RPMI7951 (cell line): ENCODE measurements at places on chromosomes 12 and 14. TPM values are rescaled to one million over a fixed set of nuclear protein-coding genes. Genes with fewer than 3 reads are reported as not detected.

Gene SMCO2
- total RNA-seq, result not detected in 2 replicates

Gene CCDC197
- total RNA-seq, result not detected in 2 replicates

Gene NOS1
- total RNA-seq, result not detected in 2 replicates

Gene PTPRO
- total RNA-seq, result 0.72 and 0.78 TPM in 2 replicates

Gene SBNO1
- total RNA-seq, result 15.0 and 16.9 TPM in 2 replicates

Gene PRB2
- total RNA-seq, result not detected in 2 replicates

Gene MFAP5
- 0.68 TPM in 1 of 2 replicates, not detected in the other for total RNA-seq

Gene OSBPL8
- total RNA-seq, result 49.9 and 55.9 TPM in 2 replicates

Gene FAIM2
- 0.98 and 1.2 TPM in 2 replicates for total RNA-seq

Gene SUSD6
- 3.9 and 5.8 TPM in 2 replicates for total RNA-seq

Gene MMP19
- 4.2 and 4.4 TPM in 2 replicates for total RNA-seq

Gene PIWIL1
- not detected in 2 replicates for total RNA-seq

Gene BHLHE41
- total RNA-seq, result 7.8 and 9.1 TPM in 2 replicates

Gene SLC10A1
- total RNA-seq, result not detected in 2 replicates

Gene BCL2L2
- 7.1 and 9.5 TPM in 2 replicates for total RNA-seq

Gene NEUROD4
- not detected in 2 replicates for total RNA-seq

Gene OR6C74
- total RNA-seq, result not detected in 2 replicates

Gene NDUFA12
- 213 and 226 TPM in 2 replicates for total RNA-seq

Gene TSPAN19
- total RNA-seq, result not detected in 2 replicates

Gene NANOG
- total RNA-seq, result not detected in 2 replicates

Gene CLEC6A
- total RNA-seq, result not detected in 2 replicates

Gene KRT74
- total RNA-seq, result not detected in 2 replicates

Gene SMOC1
- not detected in 2 replicates for total RNA-seq

Gene ENDOU
- total RNA-seq, result 0.24 TPM in 1 of 2 replicates, not detected in the other

Gene LMO3
- total RNA-seq, result not detected in 2 replicates

Gene EMC9
- 25.8 and 32.6 TPM in 2 replicates for total RNA-seq

Gene ERP29
- total RNA-seq, result 48.1 and 78.0 TPM in 2 replicates

Gene CBLN3
- 0.72 and 1.3 TPM in 2 replicates for total RNA-seq

Gene KLRC2
- total RNA-seq, result 10.5 and 17.4 TPM in 2 replicates

Gene PTGER2
- total RNA-seq, result 0.78 and 1.6 TPM in 2 replicates

Gene OAS2
- total RNA-seq, result 19.4 and 27.5 TPM in 2 replicates

Gene PPHLN1
- total RNA-seq, result 58.3 and 58.8 TPM in 2 replicates

Gene EFS
- 2.8 TPM in 2 replicates for total RNA-seq

Gene CEP83
- 11.7 and 13.4 TPM in 2 replicates for total RNA-seq

Gene STYK1
- total RNA-seq, result 0.68 and 0.84 TPM in 2 replicates

Gene RNF212B
- total RNA-seq, result not detected in 2 replicates

Gene EML5
- total RNA-seq, result 3.1 and 3.9 TPM in 2 replicates

Gene CDC42BPB
- 22.0 and 23.8 TPM in 2 replicates for total RNA-seq

Gene CD69
- not detected in 2 replicates for total RNA-seq

Gene IPO8
- total RNA-seq, result 14.6 and 14.7 TPM in 2 replicates

Gene TAS2R30
- 0.60 and 0.98 TPM in 2 replicates for total RNA-seq

Gene CD163
- not detected in 2 replicates for total RNA-seq

Gene KRT7
- total RNA-seq, result 0.68 and 2.3 TPM in 2 replicates

Gene LRRC43
- total RNA-seq, result 0.36 and 0.59 TPM in 2 replicates

Gene SDSL
- 5.5 and 5.6 TPM in 2 replicates for total RNA-seq

Gene GALNT16
- 0.10 and 0.12 TPM in 2 replicates for total RNA-seq

Gene TAS2R7
- not detected in 2 replicates for total RNA-seq

Gene FGF23
- total RNA-seq, result not detected in 2 replicates
